ENCODE measurements at places on chromosomes 12 and 14.

GRCh38 chr12:112752303-112752702 is 39.2 kb upstream of the RPH3A start:
- no peak for DNase-seq

DNA sequence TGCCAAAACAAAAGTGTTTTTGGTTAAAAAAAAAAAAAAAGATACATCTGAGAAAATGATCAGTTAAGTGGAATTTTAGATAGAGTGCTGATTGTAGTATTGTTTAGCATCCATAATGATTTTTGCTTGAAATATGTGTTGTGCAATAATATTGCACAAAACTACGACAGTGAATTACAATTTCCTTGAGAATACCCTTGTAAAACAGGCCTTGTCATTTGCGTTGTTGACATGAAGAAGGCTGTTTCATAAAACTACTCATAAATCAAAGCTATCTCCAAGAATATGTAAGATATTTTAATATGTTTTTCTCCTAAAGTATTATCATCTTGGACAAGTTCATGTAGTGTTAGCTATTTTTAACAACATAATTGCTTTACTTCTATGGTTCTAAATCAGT is 1077.0 kb downstream of the LRFN5 start:
- DNase-seq, result no peak

DNA sequence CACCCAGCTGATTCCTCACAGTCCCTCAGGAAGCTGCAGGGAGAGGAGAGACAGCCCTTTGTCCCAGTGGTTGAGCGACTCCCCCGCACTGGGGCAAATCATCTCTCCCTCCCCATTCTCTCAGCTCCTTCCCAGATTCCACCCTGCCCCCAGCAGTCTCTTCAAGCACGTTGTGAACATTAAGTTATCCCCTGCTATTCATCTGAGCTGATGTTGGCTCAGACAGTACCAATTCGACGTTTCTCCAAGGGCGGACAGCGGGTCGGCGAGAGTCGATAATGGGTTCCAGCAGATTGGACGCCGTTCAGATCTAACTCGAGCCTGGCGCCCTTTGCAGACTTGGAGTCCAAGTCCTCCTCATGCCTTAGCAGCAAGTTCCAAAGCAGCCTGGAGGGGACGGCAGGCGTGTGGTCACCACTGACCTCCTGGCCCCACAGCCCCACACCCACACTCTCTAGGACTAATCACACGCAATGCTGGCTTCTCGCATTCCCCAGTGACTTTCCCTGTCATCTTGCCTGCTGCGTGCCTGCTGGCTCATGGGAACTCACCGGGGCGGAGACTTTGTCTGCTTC is 245.9 kb downstream of the CHST11 start:
- peak; percentile 19 for DNase-seq

DNA sequence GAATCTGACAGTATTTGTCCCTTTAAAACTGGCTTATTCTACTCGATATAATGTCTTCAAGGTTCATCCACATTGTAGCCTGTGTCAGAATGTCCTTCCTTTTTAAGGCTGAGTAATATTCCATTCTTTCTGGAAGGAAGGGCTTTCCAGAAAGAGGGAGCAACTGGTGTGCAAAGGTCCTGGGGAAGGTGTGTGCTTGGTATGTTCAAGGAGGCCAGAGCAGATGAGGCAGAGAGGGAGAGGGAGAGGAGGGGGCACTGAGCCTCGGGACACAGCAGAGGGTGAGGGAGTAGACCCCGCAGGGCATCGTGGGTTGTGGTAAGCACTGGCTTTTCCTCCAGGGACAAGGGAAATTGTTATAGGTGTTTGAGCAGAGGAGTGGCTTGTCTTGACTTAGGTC is 90.9 kb upstream of the NCOR2 start:
- no peak for DNase-seq

DNA sequence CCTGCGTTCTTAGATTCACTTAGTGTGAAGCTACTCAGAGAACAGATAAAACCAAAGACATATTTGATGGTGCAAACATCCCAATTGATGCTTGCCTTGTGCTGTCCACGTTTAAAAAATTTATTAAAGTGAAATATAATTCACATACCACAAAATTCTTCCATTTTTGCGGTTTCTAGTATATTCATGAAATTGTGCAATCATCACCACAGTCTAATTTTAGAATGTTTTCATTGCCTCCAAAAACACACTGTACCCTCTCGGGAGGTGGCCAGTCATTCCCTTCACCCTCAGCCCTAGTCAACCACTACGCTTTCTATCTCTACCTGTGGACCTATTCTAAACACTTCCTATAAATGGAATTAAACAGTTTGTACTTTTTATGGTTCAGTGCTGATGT is 1109.2 kb downstream of the FLRT2 start:
- DNase-seq, result no peak

All from left colon (tissue), 2 donors.